Heart left ventricle (tissue), 16 donors: ENCODE measurements at places on chromosomes 2 and 18. TPM values are rescaled to one million over a fixed set of nuclear protein-coding genes. Genes with fewer than 3 reads are reported as not detected.

Gene ALPP
- total RNA-seq, result not detected

Gene CRYGD
- total RNA-seq, result not detected

Gene ZNF892
- total RNA-seq, result 3.4 TPM

Gene EML6
- 0.60 TPM for total RNA-seq

Gene RGPD4
- total RNA-seq, result 0.11 TPM

Gene TUBB8B
- not detected for total RNA-seq

GRCh38 chr2:171149986-171150693 is 10.6 kb downstream of the TLK1 start:
- H3K27me3 ChIP-seq, result no peaks in the 10 kb centered on the region
- no peak overlapping the region for H3K27ac ChIP-seq
- H3K36me3 ChIP-seq, result no peaks in the 10 kb centered on the region
- H3K4me3 ChIP-seq, result no peak overlapping the region
- DNase-seq, result no peak

DNA sequence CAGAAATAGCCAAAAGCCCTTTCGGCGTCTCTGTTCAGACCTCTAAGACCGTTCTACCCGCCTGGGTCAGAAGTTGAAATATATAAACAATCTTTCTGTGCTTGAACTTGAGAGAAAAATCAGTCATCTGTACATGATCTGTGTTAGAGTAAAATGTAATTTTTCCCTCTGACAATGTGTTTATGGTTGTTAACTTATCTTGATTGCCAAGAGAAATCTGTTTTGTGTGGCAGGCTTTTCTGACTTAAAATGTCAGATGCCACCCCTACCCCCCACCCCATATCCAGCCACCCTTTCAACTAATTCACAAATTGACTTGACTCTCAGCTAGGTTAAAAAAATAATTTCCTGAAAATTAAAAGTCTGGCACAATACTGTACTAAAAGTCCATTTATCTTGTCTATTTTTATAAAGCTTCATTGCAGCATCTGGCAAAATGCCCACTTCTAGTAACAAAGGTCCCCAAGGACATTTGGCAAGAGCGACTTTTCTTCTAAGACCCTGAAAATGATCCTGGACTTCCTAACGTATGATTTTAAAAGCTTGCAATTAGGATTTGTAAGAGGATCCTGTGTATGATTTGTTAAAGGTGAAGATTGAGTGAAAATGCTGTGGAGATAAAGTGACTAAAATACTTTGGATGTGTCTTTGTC is 304.2 kb downstream of the EPHA4 start:
- H3K27me3 ChIP-seq, result no peaks in the 10 kb centered on the region
- H3K36me3 ChIP-seq, result no peaks in the 10 kb centered on the region
- DNase-seq, result no peak
- no peak overlapping the region for H3K27ac ChIP-seq
- H3K4me1 ChIP-seq, result no peaks in the 10 kb centered on the region

DNA sequence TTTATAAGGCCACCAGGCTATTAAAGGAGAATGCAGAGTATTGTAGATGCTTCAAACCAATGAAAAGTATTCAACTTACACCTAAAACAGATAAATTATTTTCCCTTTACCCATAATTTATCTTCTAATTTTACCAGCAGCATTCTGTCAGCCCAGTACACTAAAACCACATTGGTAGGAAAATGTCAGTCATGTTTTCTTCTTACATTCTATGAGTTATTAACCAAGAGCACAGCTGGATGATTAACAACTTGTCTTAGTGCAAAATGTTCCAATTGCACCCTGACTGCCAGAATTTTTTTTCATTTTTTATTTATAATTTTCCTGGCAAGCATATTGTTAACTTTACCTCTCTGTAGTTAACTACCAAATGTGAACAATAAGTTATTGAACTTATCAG is 79.0 kb upstream of the WDR75 start:
- H3K27me3 ChIP-seq, result no peaks in the 10 kb centered on the region
- H3K27ac ChIP-seq, result no peak overlapping the region
- H3K4me3 ChIP-seq, result no peak overlapping the region

- H3K4me3 ChIP-seq, result no peak overlapping the region
- no peak overlapping the region for H3K27ac ChIP-seq
- H3K36me3 ChIP-seq, result no peaks in the 10 kb centered on the region
- DNase-seq, result no peak
- no peaks in the 10 kb centered on the region for H3K27me3 ChIP-seq
Observed at GRCh38 chr2:224934526-224935188, 107.6 kb downstream of the DOCK10 start.

DNA sequence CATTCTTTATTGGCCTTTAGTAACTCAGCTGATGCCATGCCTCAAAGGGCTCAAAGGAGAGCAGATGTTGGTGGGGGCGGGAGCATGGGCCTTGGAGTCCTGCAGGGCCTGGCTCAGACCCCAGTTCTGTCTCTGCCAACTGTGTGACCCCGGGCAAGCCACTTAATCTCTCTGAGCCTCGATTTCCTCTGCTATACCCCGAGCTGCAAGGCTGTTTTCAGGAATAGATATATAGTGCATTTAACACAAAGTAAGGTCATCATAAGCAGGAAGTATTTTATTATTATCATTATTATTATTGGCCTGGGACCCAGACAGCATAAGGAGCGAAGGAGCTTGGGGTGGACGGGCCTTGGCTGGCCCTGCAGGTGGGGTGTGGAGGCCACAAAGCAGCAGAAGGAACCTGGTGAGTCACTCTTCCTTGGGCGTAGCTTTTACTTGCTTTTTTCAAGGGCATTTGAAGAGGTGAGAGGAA is 162.7 kb downstream of the INHBB start:
- peaks cover 6% of the 10 kb centered on the region for H3K4me1 ChIP-seq
- H3K4me3 ChIP-seq, result no peak overlapping the region
- H3K27ac ChIP-seq, result no peak overlapping the region
- no peak for DNase-seq
- no peaks in the 10 kb centered on the region for H3K36me3 ChIP-seq
- H3K27me3 ChIP-seq, result no peaks in the 10 kb centered on the region
